ENCODE measurements at places on chromosomes 7 and 10.

GRCh38 chr7:139753081-139753692, 24.6 kb downstream of the HIPK2 start:
- no peak for DNase-seq

DNA sequence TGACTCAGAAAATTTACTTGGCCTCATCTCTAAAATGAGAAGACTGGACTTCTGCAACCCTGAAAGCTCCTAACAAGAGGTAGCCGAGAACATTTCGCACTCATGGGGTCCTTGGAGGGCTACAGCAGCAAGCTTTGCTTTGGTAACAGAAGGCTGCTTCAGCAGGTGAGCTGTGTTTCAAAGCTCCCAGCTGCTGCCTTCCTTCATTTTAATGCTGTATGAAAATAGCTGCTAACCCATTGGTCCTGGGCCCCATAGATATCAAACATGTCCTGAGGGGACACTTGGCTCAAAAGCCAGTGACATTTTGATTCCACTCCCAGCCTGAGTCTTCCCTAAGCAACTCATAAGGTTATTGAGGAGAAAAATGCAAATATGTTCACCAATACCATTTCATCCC, 14.3 kb upstream of the MALSU1 start:
- no peak for DNase-seq

GRCh38 chr7:135925210-135925609, 51.9 kb downstream of the MTPN start:
- no peak for DNase-seq

DNA sequence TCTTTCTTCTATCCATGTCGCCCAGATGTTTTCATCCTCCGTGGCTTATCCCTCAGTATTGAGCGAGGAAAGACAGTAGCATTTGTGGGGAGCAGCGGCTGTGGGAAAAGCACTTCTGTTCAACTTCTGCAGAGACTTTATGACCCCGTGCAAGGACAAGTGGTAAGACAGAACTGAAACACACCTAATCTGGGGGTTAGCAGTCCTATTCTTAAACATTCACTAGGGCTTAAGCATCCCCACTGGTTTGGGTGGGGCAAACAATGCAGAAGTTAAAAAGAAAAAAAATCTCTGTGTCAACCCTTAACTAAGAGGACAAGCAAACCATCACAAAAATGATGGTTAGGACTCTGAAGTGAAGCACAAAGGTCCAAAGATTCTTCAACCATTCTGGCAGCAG, 43.8 kb downstream of the SP8 start:
- DNase-seq, result no peak

DNA sequence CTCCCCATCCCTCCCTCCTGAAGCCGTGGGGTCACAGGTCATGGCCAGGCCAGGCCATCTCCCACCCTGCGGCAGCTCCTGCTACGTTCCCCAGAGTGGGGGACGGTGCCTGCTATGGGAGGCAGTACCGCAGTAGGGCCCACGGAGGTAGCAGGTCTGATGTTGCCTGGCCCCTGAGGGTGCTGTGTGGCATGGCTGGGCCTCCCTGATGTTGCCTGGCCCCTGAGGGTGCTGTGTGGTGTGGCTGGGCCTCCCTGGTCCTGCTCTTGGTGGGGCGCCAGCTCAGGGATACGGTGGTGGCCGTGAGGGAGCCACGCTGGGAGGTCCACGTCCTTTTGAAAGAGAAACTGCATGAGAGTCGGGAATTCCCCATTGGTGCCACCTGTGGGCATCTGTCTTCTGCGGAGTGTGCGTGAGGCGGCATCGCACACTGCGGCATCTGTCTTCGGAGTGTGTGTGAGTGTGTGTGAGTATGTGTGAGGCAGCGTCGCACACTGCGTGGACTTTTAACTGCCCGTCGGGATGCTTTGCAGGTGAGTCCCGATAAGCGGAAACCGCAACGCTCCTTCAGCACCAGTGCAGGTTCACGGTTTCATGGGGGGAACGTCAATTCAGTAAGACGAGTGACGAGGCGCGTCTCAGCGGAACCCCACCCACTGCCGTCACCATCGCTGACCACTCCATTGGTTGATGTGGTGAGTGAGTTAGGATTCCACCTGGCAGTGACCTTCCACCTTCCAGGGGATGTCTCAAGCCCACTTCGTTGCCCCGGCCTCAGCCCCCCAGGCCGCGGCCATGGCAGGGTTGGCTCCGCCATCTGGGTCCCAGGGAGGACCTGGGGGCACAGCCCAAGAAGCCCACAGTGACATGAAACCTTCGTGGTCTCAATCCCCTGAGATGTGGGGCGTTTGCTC, 51.2 kb upstream of the CFAP46 start:
- DNase-seq, result no peak

DNA sequence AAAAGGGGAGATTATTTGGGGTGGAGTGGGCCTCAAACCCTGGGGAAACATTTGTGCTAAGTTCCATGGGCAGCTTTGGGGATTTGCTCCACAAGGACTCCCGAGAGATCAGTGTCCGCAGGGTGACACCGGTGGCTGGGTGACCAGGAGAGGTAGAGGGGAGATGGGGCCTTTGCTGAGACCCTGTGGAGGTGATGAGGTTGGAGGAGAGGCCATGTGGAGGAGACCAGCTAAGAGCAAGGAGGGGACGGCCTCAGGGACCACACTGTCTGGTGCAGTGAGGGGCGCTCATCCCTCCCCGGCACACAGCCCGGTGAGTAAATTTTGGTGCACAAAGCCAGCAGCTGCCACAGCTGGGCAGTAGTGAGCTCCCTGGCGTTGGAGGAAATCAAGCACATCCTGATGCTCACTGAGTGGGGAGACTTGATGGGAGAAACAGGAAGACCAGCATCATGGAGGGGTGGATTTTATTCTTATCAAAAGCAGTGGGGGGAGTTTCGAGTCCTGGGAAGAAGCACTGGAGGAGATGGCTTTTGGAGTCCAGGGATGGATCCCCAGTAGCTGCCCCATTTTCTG, 20.2 kb upstream of the ELFN1 start:
- DNase-seq, result no peak

- DNase-seq, result peak; percentile 73
Observed at GRCh38 chr7:6271060-6271658, 1.3 kb downstream of the CYTH3 start.

- DNase-seq, result no peak
Observed at GRCh38 chr7:15000157-15000556, 97.6 kb upstream of the DGKB start.

DNA sequence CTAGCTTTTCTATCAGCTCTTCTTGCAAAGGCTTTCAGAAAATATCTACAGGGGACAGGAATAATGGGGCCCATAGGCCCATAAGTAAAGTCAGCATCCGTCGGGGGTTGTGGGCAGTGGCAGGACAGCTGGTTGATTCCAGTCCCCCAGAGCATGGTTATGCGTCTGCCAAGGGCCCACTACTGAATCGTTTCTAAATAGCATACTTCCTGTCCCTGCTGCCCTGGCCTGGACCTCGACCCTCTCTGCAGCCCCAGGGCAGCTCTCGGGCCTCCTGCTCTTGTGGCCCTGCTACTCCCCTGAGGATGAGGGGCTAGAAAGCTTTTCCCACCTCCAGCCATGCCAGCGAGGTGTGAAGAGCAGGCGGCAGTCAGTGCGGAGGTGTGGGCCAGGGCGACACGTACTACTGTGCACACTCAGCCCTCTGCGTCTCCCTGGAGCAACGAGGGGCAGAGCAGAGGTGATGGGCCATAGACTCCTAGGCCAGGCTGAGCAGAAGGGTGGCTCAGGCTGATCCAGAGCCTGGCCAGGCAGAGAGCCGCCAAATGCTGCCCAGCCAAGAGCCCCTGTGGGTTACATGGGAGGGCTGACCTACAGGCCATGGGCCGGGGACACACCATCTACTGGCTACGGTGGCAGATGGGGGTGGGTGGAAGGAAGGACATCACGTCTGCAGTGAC, 4.7 kb upstream of the OPN4 start:
- no peak for DNase-seq

DNA sequence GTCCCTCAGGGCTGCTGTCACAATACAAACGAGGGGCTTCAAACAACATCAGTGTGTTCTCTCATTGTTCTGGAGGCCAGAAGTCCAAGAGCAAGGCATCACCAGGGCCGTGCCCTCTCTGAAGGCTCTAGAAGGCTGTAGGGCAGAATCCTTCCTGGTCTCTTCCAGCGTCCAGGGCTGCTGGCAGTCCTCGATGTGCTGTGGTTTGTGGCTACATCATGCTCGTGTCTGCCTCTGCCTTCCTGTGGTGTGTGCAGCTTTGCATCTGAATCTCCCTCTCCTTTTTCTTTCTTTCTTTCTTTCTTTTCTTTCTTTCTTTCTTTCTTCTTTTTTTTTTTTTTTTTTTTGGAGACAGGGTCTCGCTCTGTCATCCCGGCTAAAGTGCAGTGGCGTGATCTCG, 103.5 kb downstream of the INSYN2A start:
- no peak for DNase-seq

- no peak for DNase-seq
Observed at GRCh38 chr7:80591654-80592053, 46.8 kb upstream of the CD36 start.

DNA sequence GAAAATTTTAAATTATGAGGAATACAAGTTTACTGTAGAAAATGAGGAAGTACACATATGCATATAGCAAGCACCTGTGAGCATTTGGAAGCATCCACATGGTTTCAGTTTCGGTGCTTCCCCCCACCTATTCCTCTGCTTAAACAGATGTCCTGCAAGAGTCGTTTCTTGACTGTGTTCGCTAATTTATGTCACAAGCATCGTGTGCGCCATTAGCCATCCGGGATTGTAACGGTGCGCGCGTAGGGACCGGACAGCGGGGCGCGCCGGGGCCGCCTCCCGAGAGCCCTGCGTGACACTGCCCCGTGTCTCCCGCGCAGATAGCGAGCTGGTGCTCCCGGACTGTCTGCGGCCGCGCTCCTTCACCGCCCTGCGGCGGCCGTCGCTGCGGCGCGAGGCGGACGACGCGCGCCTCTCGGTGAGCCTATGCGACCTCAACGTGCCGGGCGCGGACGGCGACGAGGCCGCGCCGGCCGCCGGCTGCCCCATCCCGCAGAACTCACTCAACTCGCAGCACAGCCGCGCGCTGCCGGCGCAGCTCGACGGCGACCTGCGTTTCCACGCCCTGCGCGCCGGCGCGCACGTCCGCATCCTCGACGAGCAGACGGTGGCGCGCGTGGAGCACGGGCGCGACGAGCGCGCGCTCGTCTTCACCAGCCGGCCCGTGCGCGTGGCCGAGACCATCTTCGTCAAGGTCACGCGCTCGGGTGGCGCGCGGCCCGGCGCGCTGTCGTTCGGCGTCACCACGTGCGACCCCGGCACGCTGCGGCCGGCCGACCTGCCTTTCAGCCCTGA, 90.9 kb downstream of the NEURL1 start:
- DNase-seq, result peak; percentile 61

GRCh38 chr10:96577069-96577468, 9.7 kb downstream of the TM9SF3 start:
- DNase-seq, result no peak

- peak; percentile 85 for DNase-seq
Observed at GRCh38 chr7:106126170-106126938, 14.2 kb upstream of the SYPL1 start.

- peak; percentile 37 for DNase-seq
Observed at GRCh38 chr7:99499371-99499720, 735 bp downstream of the ZNF394 start.

DNA sequence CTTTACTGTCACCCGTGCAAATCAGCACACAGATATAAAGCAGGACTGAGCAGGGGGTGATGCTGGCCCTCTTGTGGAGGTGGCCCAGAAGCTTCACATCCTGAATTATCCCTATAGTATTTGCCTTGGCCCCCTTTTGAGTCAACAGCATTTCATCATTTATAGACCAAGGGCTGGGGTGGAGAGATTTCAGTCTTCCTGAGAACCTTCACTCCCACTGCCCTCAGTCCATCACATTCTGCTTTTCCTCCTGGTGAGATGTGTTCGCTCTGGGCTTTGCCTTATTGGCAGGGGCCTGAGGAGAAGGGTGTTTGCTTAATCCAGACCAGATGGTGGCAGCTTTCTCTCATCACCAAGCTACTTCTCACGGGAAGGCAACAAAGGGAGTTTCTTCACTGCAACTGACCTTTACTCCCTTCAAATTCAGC, 47.7 kb downstream of the NOC3L start:
- DNase-seq, result no peak

DNA sequence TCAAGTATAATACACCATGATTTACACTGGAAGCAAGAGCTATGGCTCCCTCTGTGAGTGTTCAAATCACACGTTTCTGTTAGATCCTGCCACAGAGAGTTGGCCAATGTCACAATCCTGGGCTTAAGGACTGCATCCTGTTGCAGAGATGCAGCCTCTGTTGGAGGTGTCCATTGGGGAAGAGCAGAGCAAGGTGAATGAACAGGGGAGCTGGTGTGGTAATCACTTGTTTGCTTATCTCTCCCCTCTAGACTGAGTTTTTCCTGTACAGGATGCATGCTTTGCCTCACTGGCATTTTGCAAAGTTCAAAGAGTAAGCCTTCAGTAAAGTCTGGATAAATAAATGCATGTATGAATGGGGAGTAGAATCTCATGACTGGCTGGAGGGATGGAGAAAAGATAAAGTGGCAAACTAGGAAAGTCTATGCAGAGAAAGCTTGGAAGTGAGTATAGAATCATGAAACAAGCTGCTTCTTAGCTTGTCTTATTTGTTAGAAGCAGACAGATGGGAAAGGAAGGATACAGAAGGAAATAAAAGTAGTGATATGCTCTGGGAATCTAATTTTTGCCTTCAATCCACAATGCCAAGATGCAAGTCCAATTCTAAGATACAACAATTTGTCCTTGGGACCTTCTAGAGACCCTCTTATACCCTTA, 605.9 kb downstream of the KCNMA1 start:
- no peak for DNase-seq

DNA sequence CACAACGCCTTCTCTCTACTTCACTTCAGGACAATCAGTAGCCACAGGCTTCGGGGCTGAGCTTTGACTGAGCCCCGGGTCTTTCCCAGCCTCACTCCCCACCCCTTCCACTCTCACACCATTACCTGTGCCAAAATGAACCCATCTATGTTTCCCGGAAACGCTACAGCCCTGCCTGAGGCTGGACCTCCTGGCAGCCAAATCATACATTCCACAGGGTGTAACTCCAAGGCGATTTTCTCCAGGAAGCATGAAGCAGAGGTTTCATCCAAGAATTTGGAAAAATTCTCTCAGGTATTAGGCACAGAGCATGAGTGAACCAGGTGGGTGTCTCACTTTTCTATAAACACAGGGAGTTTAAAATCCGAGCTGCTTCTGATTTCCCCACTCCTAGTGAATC, 286.3 kb downstream of the TNS3 start:
- no peak for DNase-seq
